A549 treated with Hydrocortisone at 1 μM for 4 hours (cell line): ENCODE measurements at places on chromosomes 5 and 9. TPM values are rescaled to one million over a fixed set of nuclear protein-coding genes. Genes with fewer than 3 reads are reported as not detected.

Gene SPAAR
- total RNA-seq = 0.05 to 0.15 TPM (median 0.07 TPM) in 3 of 5 replicates, not detected in the others

Gene STING1
- total RNA-seq = 0.66 to 0.97 TPM (median 0.91 TPM) in 5 replicates

Gene WNT8A
- total RNA-seq = not detected in 5 replicates

Gene STKLD1
- total RNA-seq = 0.53 to 1.2 TPM (median 0.81 TPM) in 5 replicates

Gene PNPLA7
- 0.54 to 0.80 TPM (median 0.71 TPM) in 5 replicates for total RNA-seq

Gene STK32A
- 0.21 to 0.38 TPM (median 0.24 TPM) in 5 replicates for total RNA-seq

Gene OXCT1
- total RNA-seq = 2.2 to 3.5 TPM (median 2.6 TPM) in 5 replicates

Gene BARHL1
- not detected in 5 replicates for total RNA-seq

Gene SV2C
- not detected in 5 replicates for total RNA-seq

Gene PRRX2
- 4.7 to 11.6 TPM (median 10.1 TPM) in 5 replicates for total RNA-seq

Gene CAMK2A
- 0.59 to 0.90 TPM (median 0.80 TPM) in 5 replicates for total RNA-seq
